ENCODE measurements at places on chromosomes 2 and 18. TPM values are rescaled to one million over a fixed set of nuclear protein-coding genes. Genes with fewer than 3 reads are reported as not detected.

DNA sequence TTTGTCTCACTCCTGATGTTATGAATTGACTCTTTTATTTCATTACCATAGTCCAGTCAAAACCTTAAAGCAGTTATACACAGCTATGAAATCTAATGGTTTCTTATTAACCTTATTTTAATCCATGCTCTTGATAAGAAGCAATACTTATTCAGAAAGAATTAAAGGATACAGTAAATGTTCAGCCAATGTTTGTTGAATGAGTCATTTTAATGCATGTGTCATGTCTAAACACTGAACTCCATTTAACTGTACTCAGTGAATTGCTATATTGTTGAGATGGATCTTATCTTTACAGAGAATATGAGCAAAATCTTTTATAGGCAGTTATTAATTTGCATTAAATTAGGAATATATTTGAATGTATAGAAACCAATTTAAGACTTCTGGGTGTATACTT is 135.1 kb upstream of the TFPI start:
- H3K27ac ChIP-seq, result no peak overlapping the region
- no peak overlapping the region for H3K4me3 ChIP-seq
- H3K36me3 ChIP-seq, result no peaks in the 10 kb centered on the region
- DNase-seq, result no peak

GRCh38 chr2:178306352-178307073 is 112.2 kb downstream of the OSBPL6 start:
- H3K4me1 ChIP-seq, result no peaks in the 10 kb centered on the region
- H3K36me3 ChIP-seq, result no peaks in the 10 kb centered on the region
- peak; percentile 1 for DNase-seq
- no peak overlapping the region for H3K4me3 ChIP-seq

DNA sequence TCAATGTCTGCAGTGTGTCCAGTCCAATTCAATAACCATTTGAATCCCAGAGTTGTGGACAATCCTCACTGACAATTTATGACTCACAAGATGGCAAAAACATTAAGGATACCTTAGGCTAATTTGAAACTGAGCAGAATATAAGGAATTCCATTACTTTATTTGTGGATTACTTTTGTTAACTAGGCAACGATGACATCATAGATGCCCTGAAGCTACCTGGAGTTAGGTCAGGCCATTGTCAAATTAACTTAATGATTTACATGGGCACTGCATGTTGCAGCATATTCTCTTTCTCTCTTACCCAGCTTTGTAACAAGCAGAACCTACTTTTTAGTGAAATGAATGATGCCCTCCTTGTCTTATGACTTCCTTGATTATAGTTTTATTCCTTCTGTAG is 100.0 kb upstream of the CDCA7 start:
- no peak overlapping the region for H3K27ac ChIP-seq
- peaks cover 6% of the 10 kb centered on the region for H3K27me3 ChIP-seq
- H3K36me3 ChIP-seq, result no peaks in the 10 kb centered on the region
- H3K4me1 ChIP-seq, result no peaks in the 10 kb centered on the region
- H3K4me3 ChIP-seq, result no peak overlapping the region

The ANKRD30B gene
- not detected for total RNA-seq

The SRD5A2 gene
- total RNA-seq, result not detected

- H3K27ac ChIP-seq, result no peak overlapping the region
- no peak for DNase-seq
- H3K36me3 ChIP-seq, result no peaks in the 10 kb centered on the region
- no peak overlapping the region for H3K4me3 ChIP-seq
These were observed 122.4 kb upstream of the LINC00305 start for GRCh38 chr18:64271246-64271645.

DNA sequence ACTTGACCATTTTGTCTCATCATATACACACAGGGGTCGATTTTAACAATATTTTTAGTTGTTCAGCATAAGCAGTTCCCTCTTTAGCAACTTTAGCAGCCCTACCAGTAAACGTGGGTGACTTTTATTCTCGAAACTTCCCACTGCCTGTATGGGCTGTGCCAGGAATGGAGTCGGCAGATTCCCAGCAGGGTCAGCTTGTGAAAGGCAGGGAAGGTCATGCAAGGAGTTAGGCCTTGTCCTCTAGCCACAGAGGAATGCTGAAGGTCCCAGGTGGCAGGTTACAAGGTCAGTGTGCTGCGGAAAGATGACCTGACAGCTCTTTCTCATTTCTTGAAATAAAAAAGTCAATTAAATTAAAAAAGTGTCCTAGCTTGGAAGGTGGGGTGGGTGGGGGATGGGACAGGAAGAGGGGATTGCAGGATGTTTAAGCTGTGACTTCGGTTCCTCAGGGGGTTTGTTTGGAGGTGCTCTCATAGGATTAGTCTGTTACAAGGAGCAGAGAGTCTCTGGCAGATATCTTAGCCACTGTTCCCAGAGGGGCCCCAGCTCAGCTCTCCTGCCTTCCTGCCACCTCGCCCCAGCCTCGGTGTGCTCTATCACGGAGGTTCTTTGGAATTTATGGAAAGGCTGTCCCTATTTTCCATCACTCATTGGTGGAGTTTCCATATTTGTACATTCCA is 21.4 kb downstream of the DRC1 start:
- no peak for DNase-seq
- H3K36me3 ChIP-seq, result no peaks in the 10 kb centered on the region
- H3K27ac ChIP-seq, result no peak overlapping the region
- H3K27me3 ChIP-seq, result peaks cover 2% of the 10 kb centered on the region
- no peak overlapping the region for H3K4me3 ChIP-seq
